ENCODE measurements at places on chromosomes 7 and 10.

DNA sequence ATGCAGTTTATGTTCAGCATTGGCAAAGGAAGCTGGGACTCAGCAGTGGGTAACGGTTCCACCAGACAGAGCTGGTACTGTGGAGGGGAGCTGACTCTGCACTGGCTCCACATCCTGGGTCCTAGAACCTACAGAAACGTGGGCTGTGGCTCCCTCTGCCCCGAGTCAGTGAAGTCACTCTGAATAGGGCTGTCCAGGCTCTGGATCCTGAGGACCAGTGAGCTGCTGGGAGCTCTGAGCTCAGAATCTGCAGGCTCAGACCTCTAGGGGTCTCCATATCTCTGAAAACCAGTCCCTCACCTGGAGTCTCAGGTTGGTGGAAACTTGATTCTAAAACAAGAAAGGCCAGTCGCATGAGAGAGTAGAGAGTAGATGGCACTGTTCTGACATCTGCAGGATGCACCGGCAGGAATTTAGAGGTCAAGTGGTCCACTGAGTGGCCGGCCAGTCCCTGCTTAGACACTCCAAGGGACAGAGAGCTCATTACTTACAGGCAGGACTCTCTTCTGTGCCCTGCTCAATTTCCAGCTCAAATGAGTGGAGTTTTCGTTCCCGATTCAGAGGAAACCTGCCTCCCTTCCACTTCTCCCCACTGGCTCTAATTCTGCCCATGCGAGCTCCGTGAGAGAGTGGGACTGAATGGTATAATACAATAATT lies 18.6 kb downstream of the NPFFR1 start:
- DNase-seq: peak; percentile 33

- DNase-seq: no peak
These were observed 58.1 kb downstream of the ITGA8 start for GRCh38 chr10:15661574-15661973.

- DNase-seq: no peak
These were observed 40.9 kb upstream of the FAM20C start for GRCh38 chr7:151346-152050.

DNA sequence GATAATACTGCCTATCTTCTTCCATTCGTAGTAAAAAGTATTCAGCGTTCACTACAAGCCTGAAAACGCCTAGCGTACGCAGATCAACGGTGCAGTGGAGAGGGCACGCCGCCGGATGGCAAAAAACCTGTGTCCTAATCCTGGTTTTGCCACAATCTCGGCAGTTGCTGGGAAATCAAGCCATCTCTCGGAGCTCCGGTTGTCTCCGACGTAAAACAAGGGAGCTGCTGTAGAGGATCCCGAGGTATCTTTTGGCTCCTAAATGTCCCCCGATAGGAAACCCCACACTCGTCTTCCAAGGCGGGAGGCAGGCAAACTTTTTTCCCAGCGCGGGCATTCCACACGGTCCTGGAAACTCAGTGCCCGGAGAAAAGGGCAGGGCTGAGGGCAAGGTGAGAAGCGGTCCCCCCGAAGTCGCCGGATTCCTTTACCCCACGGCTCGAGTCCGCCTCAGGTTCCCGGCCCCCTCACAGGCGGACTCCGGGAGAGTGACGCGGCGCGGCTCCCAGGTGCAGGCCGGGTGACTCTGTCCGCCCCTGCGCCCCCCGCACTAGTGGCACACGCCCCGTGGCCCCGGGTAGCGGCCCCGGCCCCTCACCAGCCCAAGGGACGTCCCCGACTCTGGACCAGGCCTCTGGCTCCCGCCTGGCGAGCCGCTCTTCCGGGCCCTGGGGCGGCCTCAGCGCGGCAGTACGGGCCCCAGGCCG lies 649 bp downstream of the IDE start:
- peak; percentile 60 for DNase-seq

- DNase-seq: peak; percentile 51
These were observed 1.5 kb upstream of the DHX32 start for GRCh38 chr10:125882596-125882995.

DNA sequence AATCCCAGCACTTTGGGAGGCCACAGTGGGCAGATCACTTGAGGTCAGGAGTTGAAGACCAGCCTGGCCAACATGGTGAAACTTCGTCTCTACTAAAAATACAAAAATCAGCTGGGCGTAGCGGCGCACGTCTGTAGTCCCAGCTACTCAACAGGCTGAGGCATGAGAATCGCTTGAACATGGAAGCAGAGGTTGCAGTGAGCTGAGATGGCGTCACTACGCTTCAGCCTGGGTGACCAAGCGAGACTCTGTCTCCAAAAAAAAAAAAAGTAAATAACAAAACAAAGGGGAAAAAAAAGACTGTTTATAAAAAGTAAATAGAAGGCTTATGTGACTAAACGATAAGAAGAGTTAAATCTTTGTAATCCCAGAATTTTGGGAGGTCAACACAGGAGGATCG lies 15.0 kb upstream of the DNMBP start:
- peak; percentile 42 for DNase-seq

- no peak for DNase-seq
These were observed 101.8 kb upstream of the GDF10 start for GRCh38 chr10:47198221-47198620.

- no peak for DNase-seq
These were observed 95.4 kb downstream of the TRIL start for GRCh38 chr7:28862595-28863272.

GRCh38 chr7:156479596-156479995 lies 161.0 kb upstream of the RNF32 start:
- no peak for DNase-seq

DNA sequence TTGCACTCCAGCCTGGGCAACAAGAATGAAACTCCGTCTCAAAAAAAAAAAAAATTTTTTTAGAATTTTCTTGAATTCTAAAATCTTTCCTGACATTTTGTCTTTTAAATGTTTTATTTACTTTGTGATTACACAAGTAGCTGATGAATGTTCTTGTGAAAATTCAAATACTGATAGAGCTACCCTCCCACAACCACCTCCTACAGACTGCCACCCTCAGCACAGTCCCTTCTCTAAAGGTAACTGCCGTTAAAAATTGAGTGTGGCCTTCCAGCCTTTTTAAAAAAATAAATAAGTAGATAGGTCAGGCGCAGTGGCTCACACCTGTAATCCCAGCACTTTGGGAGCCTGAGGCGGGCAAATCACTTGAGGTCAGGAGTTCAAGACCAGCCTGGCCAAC lies 15.1 kb downstream of the ENO4 start:
- no peak for DNase-seq

DNA sequence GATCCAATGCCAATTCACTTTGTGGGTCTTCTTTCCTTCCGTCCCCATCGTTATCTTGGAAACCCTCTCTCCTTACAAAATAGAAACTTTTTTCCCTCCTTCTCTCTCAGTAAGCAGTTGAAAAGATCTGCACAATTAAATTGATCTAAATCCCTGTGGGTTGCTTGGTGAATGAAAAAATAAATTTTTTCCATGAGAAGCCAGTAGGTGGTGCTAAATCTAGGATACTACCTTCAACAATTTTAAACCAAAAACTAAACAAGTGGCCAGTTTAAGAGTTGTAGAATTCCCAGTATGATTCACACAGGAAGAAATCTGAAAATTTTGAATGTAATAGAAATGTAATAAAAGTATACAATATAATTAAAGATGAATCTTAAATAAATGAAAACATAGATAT lies 990.3 kb upstream of the ZNF722 start:
- DNase-seq: no peak

GRCh38 chr7:140519007-140519399 lies 39.7 kb upstream of the MKRN1 start:
- DNase-seq: no peak

DNA sequence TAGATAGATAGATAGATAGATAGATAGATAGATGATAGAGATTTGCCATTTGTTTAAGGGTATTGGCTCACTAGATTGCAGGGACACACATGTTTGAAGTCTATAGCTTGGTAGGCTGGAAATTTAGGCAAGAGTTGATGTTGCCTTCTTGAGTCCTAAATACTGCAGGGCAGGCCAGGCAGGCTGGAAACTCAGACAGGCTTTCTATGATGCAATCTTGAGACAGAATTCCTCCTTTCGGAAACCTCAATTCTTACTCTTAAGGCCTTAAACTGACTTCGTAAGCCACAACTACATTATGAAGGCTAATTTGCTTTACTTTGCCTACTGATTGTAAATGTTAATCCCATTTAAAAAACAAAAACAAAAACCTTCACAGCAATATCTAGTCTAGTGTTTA lies 322.9 kb upstream of the AKR1E2 start:
- no peak for DNase-seq

DNA sequence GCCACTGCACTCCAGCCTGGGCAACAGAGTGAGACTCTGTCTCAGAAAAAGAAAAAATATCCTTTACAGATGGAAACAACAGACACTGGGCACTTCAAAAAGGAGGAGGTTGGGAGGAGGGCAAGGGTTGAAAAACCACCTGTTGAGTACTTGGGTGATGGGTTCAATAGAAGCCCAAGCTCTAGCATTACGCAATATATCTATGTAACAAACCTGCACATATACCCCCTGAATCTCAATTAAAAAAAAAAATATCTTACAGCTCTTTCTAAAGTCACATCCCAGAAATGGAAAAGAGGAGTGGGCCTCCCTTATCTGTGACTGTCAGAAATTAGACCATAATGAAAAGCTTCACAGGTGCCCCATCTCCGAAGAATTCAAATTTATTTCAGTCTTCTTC lies 12.1 kb downstream of the VIM start:
- DNase-seq: no peak
